Prostate gland (tissue), 2 donors: ENCODE measurements at places on chromosomes 11 and 22. TPM values are rescaled to one million over a fixed set of nuclear protein-coding genes. Genes with fewer than 3 reads are reported as not detected.

CHKA gene
- total RNA-seq, result 88.6 TPM

ART5 gene
- total RNA-seq, result 3.1 TPM

EFCAB6 gene
- total RNA-seq, result 3.3 TPM

PRODH gene
- total RNA-seq, result 3.1 TPM

TUB gene
- total RNA-seq, result 9.2 TPM

CHRDL2 gene
- 0.09 TPM for total RNA-seq

DRD4 gene
- total RNA-seq, result 0.68 TPM

NAV2 gene
- total RNA-seq, result 17.1 TPM

KRTAP5-10 gene
- total RNA-seq, result not detected

NRXN2 gene
- total RNA-seq, result 0.46 TPM

INCENP gene
- total RNA-seq, result 10.3 TPM

NAA40 gene
- 23.3 TPM for total RNA-seq

SPON1 gene
- total RNA-seq, result 28.2 TPM

CASP4 gene
- 49.8 TPM for total RNA-seq

LARGE2 gene
- total RNA-seq, result 20.2 TPM

DENND5A gene
- 25.4 TPM for total RNA-seq

SCGB1D4 gene
- total RNA-seq, result not detected

SLC5A1 gene
- total RNA-seq, result 2.9 TPM

GAL3ST1 gene
- 1.1 TPM for total RNA-seq

PSMD13 gene
- 87.4 TPM for total RNA-seq

OSM gene
- total RNA-seq, result 2.5 TPM

DDIAS gene
- total RNA-seq, result 1.3 TPM

RBFOX2 gene
- total RNA-seq, result 79.4 TPM

UPB1 gene
- total RNA-seq, result 5.0 TPM

CCDC116 gene
- 0.27 TPM for total RNA-seq

TIMP3 gene
- 397 TPM for total RNA-seq

PGM2L1 gene
- total RNA-seq, result 3.6 TPM
